ENCODE measurements at places on chromosomes 4 and X.

DNA sequence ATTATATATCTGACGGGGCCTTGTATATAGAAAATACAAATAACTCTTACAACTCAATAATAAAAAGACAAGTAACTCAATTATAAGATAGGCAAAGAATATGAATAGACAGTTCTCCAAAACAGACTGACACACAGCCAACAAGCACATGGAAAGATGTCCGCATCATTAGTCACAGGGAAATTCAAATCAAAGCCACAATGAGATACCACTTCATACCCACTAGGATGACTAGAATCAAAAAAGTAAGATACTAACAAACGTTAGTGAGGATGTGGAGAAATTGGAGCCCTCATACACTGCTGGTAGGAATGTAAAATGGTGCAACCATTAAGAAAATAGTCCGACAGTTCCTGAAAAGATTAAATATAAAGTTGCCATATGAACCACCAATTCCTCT is 115.7 kb downstream of the RCHY1 start:
- no peak for DNase-seq

DNA sequence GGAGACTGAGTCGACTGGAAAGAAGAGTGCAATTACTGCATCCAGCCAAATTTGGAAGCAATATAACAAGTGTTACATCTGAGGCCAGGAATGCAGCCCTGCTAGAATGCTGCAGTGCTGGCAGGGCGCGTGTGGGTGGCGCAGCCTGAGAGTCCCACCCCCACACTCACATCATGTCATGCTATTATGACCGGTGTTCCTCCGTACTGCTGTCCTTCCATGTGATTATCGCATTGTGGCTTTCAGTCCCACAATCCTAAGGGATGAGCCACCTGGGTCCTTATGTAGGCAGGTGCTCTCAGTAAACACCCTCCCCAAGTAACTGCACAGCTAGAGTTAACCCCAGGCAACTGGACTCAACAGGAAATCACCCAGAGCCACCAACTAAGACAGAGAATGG is 122.6 kb upstream of the CPEB2 start:
- no peak for DNase-seq

GRCh38 chr4:181376058-181376457 is 867.1 kb upstream of the TENM3 start:
- no peak for DNase-seq

- DNase-seq: no peak
These were observed 16.6 kb upstream of the HPGDS start for GRCh38 chr4:94359221-94359620.

DNA sequence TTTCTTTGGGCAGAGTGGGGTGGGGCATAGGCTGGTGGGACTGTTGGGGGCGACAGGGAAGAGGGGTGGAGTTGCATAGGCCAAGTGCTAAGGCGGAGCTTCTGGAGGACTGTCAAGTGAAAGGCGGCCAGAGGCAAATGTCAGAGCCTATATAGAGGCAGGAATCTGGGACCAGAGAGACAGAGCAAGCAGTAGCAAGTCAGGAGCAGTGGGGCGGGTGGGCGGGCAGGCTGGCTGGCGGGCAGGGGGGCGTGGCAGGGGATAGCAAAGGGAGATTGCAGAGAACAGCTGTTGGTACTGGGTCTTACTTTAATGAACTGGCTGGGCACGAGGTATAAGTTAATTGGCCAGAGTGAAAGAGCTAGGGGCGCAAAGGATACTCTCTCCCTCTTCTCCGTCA is 89.8 kb downstream of the RTL9 start:
- no peak for DNase-seq

DNA sequence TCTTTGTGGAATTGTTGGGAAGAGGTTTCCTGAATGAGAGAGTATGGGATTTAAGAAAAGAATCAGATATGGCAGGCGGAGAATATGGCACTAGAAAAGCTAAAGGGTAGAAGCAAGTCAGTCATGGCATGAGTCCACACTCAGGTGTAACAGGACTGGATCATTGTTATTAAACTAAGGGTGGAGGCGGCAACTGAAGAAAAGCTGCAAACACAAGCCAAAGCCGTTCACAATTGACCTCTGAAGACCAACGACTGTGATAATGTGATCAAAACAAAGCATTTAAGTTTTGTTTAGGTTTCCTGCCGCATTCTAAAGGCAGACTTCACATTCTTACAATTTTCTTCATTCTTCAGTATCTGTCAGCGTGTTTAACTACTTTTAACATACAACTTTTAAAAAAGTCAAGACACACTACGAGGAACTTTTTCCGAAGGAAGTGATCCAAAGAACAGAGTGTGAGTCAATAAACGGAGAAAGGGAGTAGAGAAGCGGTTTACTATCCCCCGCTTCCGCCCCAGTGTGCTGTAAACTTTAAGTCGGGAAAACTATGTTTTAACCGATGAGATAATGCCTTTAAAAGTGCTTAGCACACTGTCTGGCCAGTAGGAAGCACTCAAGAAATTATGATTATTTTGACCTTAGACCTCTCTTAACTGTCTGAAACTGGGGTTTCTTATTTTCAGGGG is 909 bp upstream of the SLAIN2 start:
- DNase-seq: no peak

All from GOT3 (cell line).